ENCODE measurements at places on chromosomes 12 and 14.

DNA sequence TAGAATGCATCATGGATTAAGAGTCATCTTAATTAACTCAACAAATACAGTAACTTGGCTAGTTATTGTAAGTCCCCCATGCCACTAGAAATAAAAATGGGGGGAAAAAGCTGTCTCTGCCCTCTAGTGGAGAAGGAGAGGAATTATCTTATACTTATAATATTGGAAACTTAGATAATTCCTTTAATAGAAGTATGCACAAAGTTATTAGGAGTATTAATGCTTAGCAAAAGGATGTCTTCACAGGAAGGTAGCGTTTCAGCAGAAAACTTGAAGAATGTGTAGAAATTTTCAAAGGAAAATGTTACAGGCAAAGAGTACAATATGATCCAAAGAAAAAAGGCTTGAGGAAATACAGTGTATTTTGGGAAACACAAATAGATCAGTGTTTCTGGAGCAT, 19.8 kb downstream of the OR5AU1 start:
- no peak for DNase-seq

GRCh38 chr14:100557658-100558057, 29.6 kb downstream of the BEGAIN start:
- DNase-seq: no peak

DNA sequence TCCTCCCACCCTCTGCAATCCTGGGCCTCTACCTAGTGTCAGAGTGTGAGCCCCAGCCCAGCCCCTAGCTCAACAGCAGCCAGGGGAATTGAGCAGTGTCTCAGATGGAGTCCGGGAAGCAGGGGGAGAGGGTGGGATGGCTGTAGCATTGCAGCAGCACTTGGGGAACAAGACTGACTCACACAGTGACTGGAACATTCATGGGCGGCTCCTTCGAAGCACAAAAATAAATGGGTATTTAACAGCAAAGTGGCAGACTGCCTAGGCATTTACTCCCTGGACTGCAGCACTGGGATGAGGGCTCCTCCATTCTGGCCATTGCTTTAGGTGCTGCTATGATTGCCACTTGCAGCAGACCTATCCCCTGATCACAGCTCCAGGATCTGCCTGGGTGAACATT, 46.0 kb upstream of the STK38L start:
- DNase-seq: no peak

DNA sequence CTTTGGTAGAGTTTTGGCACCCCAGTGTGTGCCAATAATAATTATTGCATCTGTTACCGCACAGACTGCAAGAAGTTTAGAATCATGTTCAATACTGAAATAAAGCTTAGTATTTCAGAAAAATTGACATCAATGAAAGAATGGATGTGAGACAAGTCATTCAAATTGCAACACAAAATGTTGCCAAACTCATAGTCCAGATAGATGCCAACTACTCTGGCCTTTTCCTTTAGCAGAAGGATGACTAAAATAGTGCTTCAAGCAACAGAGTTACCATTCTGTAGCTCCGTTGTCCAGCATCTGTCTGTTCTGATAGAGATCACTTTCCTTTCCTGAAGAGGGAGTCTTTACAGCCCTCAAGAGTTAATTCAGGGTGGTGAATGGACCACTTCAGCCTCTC, 77.5 kb downstream of the LIN7A start:
- no peak for DNase-seq

DNA sequence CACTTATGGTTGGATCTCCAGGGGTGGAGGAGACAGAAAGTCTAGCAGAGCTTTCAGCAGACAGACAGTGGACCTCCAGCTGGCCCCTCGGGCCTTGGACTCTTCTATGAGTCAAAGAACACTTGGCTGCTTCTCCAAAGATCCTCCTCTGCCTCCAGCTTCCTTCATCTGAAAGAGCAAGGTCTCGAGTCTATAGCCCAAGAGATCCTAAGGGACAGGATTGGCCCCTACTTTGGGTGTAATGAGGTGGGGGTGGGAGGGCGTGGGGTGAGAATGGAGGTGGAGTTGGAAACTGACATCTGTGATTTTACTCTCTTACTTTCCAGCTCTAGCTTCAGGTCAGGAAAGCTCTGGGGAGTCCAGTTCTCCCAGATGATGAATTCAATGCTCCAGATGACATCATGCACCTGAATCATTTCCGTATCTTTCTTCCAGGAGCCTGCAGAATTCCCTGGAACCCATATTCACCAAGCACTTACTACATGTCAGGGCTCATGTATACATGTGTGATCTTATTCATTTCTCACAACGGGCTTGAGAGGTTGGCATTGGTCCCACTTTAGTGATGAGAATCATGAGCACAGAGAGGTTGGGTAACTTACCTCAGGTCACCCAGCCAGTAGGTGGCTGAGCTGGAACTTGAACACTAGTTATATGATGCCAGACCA, 10.2 kb upstream of the PGF start:
- no peak for DNase-seq

- DNase-seq: peak; percentile 11
Measured at GRCh38 chr12:117367006-117367638, 5.7 kb upstream of the NOS1 start.
